ENCODE measurements at places on chromosomes 7 and 10.

- no peak for DNase-seq
Measured at GRCh38 chr10:93938140-93938539, 44.4 kb downstream of the SLC35G1 start.

DNA sequence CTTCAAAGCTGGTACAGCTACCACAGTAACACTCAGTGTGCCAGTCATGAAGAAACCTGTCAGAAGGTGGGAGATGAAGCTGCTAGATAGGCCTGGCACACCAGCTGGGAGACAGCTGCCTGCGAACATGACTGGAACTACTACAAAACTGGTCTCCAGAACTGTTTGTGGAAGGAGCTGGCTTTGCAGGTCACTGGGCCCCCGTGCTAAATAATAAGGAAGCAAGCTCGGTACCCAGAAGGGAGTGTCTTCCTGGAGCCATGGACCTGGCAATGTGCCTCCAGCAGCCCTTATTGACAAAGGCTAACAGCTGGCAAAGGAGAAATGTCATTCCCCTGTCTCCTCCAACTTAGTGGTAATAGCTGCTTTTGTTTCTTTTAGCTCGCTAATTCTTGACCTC, 1217.6 kb upstream of the LRRN3 start:
- no peak for DNase-seq

DNA sequence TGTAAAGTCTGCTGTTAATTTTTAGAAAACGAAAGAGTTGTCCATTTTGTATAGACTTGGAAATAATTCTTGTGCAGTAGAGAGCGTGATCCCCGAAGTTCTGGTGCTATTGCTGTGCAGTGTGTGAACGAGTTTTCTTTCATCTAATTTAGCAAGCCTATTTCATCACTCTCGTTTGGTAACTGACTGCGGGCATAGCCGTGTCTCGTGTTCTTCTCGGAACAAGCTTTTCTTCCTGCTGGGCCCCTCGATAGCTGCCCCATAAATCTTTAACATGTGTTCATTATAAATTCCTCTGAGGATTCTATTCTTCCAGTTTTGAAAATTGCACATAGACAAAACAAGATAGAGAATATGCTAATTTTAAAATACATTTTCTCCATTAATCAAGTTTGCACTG, 622.0 kb upstream of the PFKP start:
- DNase-seq: no peak

GRCh38 chr7:89133357-89133756, 337.8 kb upstream of the TEX47 start:
- DNase-seq: no peak

- no peak for DNase-seq
Measured at GRCh38 chr7:41297166-41297565, 405.7 kb downstream of the INHBA start.

- DNase-seq: no peak
Measured at GRCh38 chr10:34150103-34150502, 665.0 kb downstream of the PARD3 start.

- no peak for DNase-seq
Measured at GRCh38 chr7:116984917-116985316, 31.6 kb downstream of the ST7 start.

GRCh38 chr10:29642990-29643389, 8.2 kb upstream of the SVIL start:
- no peak for DNase-seq

DNA sequence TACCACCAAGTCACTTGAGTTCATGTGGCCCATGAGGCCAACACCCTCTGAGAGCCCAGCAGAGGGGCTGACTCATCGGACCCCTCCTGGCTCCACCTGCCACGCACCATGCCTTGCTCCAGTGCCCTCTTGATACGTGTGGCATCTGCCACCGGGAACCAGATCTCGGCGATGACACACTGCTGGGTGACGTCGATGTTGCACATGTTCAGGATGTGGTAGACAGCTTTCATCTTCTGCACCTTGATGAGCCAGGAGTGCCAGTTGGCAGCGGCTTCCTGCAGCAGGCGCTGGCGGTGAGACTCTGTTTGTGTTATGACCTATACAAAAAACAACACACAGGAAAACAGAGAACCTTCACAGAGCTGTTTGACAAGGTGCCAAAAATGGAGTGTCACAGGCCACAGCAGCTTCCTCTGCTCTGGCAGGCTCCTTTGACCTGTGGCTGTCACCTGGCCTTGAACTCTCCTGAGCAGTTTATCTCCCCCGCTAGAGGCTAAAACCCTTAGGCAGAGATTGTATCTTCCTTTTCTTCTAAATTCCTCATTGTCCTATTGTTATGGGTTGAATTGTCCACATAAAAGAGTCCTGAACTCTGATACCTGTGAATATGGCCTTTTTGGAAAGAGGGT, 45.2 kb upstream of the TMEM213 start:
- peak; percentile 65 for DNase-seq

GRCh38 chr7:148296994-148297644, 293.4 kb upstream of the C7orf33 start:
- no peak for DNase-seq

DNA sequence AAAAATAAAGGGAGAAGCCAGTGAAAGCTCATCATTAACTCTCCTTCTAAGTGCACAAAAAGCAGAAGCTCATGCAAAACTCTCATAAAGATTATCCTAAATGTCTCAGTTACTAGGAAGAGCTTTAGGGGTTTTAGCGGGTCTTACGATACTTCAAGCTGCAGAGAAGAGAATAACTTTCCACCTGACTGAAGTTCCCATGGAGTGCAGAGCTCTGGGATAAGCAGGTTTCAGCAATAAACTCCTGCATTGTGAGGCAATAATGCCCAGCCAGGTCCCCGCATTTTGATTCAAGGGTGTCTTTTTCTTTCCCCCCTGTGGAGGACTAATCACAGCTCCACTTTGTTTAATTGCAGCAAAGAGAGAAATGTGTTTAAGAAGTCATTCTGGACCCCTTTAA, 241.9 kb upstream of the SP8 start:
- DNase-seq: no peak

DNA sequence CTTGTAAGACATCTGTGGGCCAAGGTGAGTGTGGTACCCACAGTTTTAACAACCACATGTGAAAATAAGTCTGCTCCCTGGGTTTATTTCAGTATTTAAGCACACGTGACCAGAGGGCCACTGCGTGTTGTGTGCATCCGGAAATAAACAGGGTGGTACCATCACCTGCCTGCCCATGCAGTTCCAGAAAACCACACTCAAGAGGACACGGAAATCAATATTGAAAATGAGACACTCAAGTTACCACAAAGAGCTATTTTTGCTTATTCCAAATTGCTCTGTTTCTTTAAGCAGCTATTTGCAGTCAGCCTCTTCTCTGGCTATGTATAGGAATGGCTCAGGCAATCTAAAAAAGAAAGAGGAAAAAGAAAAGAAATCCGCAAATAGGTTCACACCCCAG, 71.8 kb upstream of the LOXL4 start:
- DNase-seq: no peak

DNA sequence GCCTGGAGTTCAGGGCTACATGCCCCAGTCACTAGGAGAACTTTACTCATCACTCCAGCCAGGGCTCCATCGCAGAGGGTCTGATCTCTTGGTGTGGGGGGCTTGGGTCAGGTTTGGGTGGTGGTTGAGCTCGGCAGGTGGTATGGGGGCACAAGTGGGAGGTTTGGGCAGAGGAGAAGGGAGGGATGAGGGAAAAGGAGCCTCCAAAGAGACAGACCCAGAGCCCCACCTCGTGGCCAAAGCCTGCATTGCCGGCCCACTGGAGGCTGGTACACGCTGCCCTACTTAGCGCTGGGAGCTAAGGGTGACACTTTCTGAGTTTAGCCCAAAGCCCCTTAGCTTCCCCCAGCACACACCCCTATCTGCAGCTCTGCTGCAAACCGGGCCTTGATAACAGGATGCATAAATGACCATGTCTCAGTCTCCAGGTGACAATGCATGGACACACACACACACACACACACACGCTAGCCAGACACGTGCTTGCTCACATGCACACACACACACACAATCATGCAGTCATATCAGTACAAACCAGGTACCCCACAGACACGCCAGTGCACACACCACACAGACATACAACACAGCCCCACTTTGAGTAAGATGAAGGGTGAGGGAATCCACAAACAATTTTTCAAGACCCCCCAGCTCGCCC, 14.7 kb downstream of the LZTS2 start:
- no peak for DNase-seq

GRCh38 chr7:35869810-35870209, 69.0 kb downstream of the SEPTIN7 start:
- DNase-seq: no peak

- no peak for DNase-seq
Measured at GRCh38 chr7:78254726-78255055, 456.1 kb downstream of the PHTF2 start.

- DNase-seq: no peak
Measured at GRCh38 chr10:33117230-33117629, 159.2 kb upstream of the ITGB1 start.

DNA sequence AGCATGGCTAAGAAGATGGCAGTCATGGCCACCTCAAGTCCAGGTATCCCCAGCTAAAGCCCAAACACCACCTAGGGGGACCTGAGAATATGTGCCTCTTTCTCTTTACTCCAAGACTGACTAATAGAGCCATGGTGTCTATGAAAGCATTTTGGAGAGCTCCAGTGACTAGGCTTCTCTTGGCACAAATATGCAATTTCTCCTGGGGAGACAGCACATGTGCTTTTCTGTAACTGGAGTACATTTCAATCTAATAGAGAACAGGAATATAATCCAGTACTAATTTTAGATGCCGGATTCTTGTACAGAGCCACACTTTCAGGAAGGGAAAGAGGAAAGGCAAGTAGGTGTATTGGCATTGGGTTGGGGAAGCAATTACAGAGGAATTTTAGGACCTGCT, 260.1 kb downstream of the BMPER start:
- no peak for DNase-seq

DNA sequence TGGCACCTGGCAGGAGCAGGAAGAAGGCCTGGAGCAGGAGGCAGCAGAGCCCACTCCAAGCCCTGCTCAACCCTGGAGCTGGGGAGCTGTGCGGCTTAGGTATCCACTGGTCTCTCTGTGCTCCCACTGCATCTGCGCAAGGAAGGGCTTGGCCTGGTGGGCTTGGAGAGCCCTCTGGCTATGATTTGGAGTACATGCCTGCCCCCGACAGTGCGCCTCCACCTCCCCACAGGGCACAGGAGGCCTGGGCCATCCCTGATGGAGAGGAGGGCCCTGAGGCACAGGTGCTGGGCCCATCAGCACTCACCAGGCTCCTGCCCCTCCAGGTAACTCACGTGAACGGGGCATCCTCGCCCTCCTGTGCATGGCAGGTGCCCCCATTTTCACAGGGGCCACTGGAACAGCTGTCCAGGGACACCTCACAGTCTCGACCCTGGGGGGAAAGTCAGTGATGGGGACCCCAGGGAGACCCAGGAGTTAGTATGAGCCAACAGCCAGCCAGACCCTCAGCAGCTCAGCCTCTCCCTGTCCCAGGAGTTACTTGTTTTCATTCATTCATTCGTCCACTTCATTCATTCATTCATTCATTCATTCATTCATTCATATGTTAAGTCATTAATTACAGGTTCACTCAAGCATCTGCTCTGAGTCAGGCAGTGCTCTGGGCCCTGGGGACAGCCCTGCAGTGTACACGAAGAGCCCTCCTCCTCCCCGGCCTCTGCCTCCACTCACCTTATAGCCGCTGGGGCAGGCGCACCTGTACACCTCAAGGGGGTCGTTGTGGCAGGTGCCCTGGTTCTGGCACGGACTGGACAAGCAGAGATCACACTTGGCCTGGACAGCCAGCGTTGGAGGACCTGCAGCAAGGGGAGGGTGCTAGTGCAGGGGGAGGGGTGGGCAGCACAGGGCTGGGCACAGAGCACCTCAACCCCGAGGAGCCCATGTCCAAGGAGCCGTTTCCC, 167.2 kb downstream of the SLIT1 start:
- no peak for DNase-seq

DNA sequence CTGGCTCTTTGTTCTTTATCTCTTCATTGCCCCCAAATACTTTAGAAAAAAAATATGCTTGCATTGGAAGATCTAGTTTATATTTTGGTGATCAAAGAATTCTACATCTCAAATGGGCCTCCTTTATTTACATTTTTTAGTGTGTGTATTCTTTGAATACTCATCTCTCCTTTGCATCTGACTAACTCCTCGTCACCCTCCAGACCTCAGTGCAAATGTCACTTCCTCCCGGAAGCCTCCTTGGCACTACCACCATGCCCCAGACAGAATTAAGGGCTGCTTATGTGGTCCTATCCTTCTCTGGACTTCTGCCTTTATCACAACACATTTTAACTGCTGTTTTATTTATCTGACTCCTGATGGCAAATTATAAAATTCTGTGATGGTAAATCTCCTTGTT, 52.0 kb upstream of the PPP1R3C start:
- no peak for DNase-seq

DNA sequence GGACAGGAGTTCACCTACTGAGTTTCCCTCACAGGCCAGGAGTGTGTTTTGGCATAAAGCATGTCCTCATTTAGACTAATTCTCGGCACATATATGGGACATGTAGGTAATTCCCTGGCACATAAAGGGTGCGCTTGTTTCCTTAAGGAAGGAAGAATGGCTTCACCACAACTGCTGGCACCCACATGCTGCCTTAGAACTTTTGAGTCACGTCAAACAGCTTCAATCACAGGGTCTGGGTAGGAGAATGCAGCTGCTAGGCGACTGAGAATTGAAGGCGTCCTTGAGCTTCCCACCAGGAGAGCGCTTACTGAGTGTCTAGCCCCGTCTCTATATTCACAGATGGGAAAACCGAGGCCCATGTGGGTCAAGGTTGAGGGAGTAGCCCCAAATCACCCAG, 146.1 kb downstream of the CHN2 start:
- no peak for DNase-seq

- DNase-seq: no peak
Measured at GRCh38 chr7:28408105-28408959, 4.0 kb upstream of the CREB5 start.

DNA sequence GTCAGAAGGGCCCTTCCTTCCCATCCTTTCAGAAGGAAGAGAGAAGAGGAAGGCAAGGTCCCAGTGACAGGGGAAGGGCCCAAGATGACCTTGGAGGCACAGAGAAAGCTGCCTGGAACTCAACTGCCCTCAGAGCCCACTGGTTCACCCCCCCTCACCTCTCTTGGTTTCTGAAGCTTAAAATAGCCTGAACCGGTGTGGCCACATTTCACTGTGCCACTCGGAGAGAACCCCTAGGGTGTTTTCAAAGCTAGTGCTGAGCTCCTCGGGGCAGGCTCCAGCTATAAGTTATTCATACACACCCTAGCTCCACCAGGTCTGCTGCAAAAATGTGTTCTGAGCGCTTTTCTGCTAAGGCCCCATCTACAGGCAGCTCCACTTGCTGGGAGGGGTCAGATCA, 60.9 kb upstream of the ADRB1 start:
- no peak for DNase-seq

Measured in activated CD8-positive, alpha-beta memory T cell treated with anti-CD3 and anti-CD28 coated beads for 48 hours (primary cell).